Hair follicle dermal papilla cell (primary cell): ENCODE measurements at places on chromosomes 5 and 9. TPM values are rescaled to one million over a fixed set of nuclear protein-coding genes. Genes with fewer than 3 reads are reported as not detected.

Gene DPYSL3
- 242 and 276 TPM in 2 replicates for total RNA-seq

Gene ADGRD2
- total RNA-seq: not detected in 2 replicates

Gene APBB3
- 20.1 and 24.2 TPM in 2 replicates for total RNA-seq

Gene NR5A1
- not detected in 2 replicates for total RNA-seq

Gene CMYA5
- 2.4 and 2.8 TPM in 2 replicates for total RNA-seq

Gene GLRA1
- total RNA-seq: not detected in 2 replicates

Gene SPATA24
- total RNA-seq: 1.6 and 7.2 TPM in 2 replicates

Gene SLC6A19
- not detected in 2 replicates for total RNA-seq

Gene EPB41L4B
- total RNA-seq: 0.32 and 0.36 TPM in 2 replicates

Gene AQP7
- total RNA-seq: not detected in 2 replicates

Gene FAM151B
- total RNA-seq: 10.1 and 14.3 TPM in 2 replicates

Gene PCDHGC4
- 6.3 and 6.5 TPM in 2 replicates for total RNA-seq

Gene PCDHGA4
- total RNA-seq: 7.8 and 8.9 TPM in 2 replicates

Gene DELE1
- 64.5 and 76.7 TPM in 2 replicates for total RNA-seq

Gene IFNK
- total RNA-seq: not detected in 2 replicates

Gene CORO2A
- 0.49 and 0.73 TPM in 2 replicates for total RNA-seq

Gene EGFL7
- 4.5 and 8.1 TPM in 2 replicates for total RNA-seq

Gene FGD3
- total RNA-seq: 0.12 and 0.16 TPM in 2 replicates

Gene CA9
- 0.16 TPM in 1 of 2 replicates, not detected in the other for total RNA-seq

Gene ENTPD2
- not detected in 2 replicates for total RNA-seq

Gene DRD1
- total RNA-seq: under 0.01 and 0.36 TPM in 2 replicates

Gene PCDHB8
- 1.2 and 1.5 TPM in 2 replicates for total RNA-seq

Gene LPAR1
- 155 and 215 TPM in 2 replicates for total RNA-seq

Gene FOXD4L4
- total RNA-seq: under 0.01 TPM in 1 of 2 replicates, not detected in the other

Gene C5orf52
- not detected in 2 replicates for total RNA-seq

Gene ABO
- total RNA-seq: not detected in 2 replicates

Gene IL3
- total RNA-seq: not detected in 2 replicates

Gene ADAMTSL1
- 75.3 and 123 TPM in 2 replicates for total RNA-seq

Gene PRDM9
- not detected in 2 replicates for total RNA-seq

Gene GKAP1
- 0.49 and 0.65 TPM in 2 replicates for total RNA-seq

Gene B4GALT1
- 95.8 and 98.5 TPM in 2 replicates for total RNA-seq

Gene FOXD4L5
- 0.16 TPM in 1 of 2 replicates, not detected in the other for total RNA-seq

Gene PCDHGA10
- total RNA-seq: 16.7 and 19.1 TPM in 2 replicates

Gene TNFSF15
- 0.24 and 0.32 TPM in 2 replicates for total RNA-seq

Gene EMB
- total RNA-seq: 5.0 and 6.8 TPM in 2 replicates

Gene CDKN2A
- 12.3 and 17.2 TPM in 2 replicates for total RNA-seq

Gene IL9
- not detected in 2 replicates for total RNA-seq

Gene AK1
- total RNA-seq: 62.8 and 85.4 TPM in 2 replicates

Gene MLANA
- 0.32 TPM in 1 of 2 replicates, not detected in the other for total RNA-seq

Gene SPACA9
- total RNA-seq: 4.4 and 6.7 TPM in 2 replicates

Gene DOCK2
- total RNA-seq: 5.7 and 9.8 TPM in 2 replicates

Gene C9orf153
- total RNA-seq: 0.16 and 0.24 TPM in 2 replicates
